ENCODE measurements at places on chromosomes 1 and 21.

DNA sequence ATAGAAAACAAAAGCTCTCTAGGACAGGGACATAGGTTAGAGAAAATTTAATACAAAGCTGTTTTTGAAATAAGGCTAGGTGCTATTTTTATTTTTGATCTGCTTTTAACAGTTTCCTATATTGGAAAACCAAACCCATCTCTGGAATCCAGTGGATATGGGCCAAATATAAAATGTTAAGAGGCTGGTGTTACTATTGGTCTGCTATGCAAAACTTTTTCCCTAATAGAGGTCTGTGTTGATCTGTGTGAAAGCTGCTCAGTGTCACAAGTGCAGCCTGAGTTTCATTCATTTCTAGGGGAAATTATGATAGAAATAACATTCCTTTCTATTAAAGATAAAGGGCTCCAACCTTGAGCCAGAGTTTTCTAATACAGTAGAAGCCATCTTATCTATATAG is 116.4 kb downstream of the OLFML2B start:
- no peak for DNase-seq

- no peak for DNase-seq
These were observed 170.7 kb downstream of the NEGR1 start for GRCh38 chr1:72111662-72112061.

GRCh38 chr1:202311875-202312635 is 29.7 kb downstream of the UBE2T start:
- DNase-seq: no peak

DNA sequence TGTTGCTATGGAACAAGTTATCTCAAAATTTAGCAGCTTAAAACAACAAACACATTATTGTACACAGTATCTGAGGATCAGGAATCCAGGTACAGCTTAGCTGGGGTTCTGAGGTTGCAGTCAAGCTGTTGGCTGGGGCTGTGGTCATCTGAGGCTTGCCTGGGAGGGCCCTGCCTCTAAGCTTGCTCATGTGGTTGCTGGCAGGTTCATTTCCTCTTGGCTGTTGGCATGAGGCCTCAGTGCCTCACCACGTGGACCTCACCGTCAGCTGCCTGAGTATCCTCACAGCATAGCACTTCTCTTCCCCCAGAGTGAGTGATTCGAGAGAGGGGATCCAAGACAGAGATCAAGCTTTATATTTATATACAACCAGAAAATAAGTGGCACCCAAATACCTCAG is 18.6 kb downstream of the NTPCR start:
- no peak for DNase-seq

GRCh38 chr1:32538887-32539583 is at the start of gene ZBTB8A:
Gene ZBTB8A, plus strand, starts transcription at chr1:32539427. Its CDS starts 53,505 bp downstream, at chr1:32592932.
- no peak for DNase-seq

All from ascending aorta (tissue), 2 donors.